CD4-positive, alpha-beta memory T cell (primary cell): ENCODE measurements at places on chromosomes 7 and 10.

DNA sequence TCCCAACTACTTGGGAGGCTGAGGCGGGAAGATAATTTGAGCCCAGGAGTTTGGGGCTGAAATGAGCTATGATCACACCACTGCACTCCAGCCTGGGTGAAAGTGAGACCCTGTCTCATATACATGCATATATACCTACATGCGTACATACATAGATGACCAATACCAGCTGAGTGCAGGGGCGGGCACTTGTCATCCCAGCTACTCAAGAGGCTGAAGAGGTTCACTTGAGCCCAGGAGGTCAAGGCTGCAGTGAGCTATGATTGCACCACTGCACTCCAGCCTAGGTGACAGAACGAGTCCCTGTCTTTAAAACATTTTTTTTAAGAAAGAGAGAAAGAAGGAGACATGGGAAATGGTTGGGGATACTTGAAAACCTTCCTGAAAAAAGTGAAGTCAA is 17.4 kb upstream of the PROSER2 start:
- H3K27me3 ChIP-seq = no peaks in the 10 kb centered on the region
- no peak overlapping the region for H3K4me3 ChIP-seq
- H3K36me3 ChIP-seq = no peaks in the 10 kb centered on the region
- no peak for DNase-seq

- H3K27ac ChIP-seq = no peak overlapping the region
- no peak for DNase-seq
- H3K4me1 ChIP-seq = no peaks in the 10 kb centered on the region
Observed at GRCh38 chr7:103574576-103574975, 128.6 kb upstream of the SLC26A5 start.

- no peak for DNase-seq
- no peak overlapping the region for H3K27ac ChIP-seq
- H3K4me3 ChIP-seq = no peak overlapping the region
- H3K36me3 ChIP-seq = no peaks in the 10 kb centered on the region
Observed at GRCh38 chr7:157650801-157651200, 314.0 kb downstream of the DNAJB6 start.

GRCh38 chr7:139725077-139725476 is 52.7 kb downstream of the HIPK2 start:
- H3K4me1 ChIP-seq = peaks cover 22% of the 10 kb centered on the region
- no peaks in the 10 kb centered on the region for H3K36me3 ChIP-seq
- DNase-seq = no peak
- no peak overlapping the region for H3K27ac ChIP-seq
- no peaks in the 10 kb centered on the region for H3K27me3 ChIP-seq

DNA sequence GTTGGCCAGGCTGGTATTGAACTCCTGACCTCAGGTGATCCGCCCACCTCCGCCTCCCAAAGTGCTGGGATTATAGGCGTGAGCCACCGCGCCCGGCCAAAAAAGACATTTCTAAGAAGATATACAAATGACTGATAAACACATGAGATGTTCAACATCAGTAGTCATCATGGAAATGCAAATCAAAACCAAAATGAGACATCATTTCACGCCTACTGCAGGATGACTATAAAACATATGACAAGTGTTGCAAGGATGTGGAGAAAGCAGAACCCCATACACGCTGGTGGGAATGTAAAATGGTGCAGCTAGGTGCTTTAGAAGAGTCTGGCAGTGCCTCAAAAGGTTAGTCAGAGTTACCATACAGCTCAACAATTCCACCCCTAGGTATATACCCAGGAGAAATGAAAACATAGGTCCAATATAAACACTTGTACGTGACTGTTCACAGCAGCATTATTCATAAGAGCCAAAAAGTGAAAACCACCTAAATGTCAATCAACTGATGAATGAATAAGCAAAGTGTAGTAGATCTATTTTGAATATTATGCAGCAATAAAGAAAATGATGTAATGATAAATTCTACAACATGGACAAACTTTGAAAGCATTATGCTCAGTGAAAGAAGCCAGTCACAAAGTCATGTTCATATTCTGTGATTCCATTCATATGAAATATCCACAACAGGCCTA is 24.5 kb downstream of the TMEM209 start:
- DNase-seq = no peak
- no peaks in the 10 kb centered on the region for H3K27me3 ChIP-seq
- H3K27ac ChIP-seq = no peak overlapping the region
- no peak overlapping the region for H3K4me3 ChIP-seq
- H3K4me1 ChIP-seq = no peaks in the 10 kb centered on the region

DNA sequence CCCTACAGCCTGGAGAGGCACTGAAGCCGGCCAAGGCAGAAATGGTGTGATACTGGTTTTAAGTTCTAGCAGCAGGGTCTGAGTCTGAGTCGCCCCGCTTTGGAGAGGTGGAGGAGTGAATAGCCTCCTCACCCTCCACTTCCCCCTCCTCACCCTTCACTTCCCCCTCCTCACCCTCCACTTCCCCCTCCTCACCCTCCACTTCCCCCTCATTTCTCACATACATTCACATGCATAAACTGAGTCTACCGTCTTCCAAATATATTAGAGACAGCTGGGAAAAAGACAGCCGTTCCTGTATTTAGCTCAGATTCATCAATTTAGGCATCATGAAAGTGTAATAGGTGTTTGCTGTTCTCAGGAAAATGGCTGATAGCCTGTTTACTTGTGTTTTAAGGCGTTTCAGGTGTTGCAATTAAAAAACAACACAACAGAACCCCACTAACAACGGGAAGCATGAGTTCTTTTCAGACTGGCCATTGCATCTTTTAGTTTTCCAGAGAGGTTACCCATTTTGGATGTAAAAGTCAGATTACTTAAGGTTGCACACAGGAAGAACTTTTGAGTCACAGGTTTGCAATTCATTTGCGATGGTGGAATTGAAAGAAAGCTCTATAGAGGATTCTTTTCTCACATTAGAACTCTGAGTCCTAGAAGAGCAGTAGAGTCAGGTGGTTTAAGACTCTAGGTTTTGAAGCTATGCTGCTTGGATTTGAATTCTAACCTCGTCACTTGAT is 861 bp downstream of the NRBF2 start:
- DNase-seq = no peak
- H3K4me1 ChIP-seq = peaks cover 46% of the 10 kb centered on the region
- H3K27ac ChIP-seq = peak overlapping the region; percentile 96
- H3K4me3 ChIP-seq = peak overlapping the region; percentile 88
- H3K27me3 ChIP-seq = no peaks in the 10 kb centered on the region

DNA sequence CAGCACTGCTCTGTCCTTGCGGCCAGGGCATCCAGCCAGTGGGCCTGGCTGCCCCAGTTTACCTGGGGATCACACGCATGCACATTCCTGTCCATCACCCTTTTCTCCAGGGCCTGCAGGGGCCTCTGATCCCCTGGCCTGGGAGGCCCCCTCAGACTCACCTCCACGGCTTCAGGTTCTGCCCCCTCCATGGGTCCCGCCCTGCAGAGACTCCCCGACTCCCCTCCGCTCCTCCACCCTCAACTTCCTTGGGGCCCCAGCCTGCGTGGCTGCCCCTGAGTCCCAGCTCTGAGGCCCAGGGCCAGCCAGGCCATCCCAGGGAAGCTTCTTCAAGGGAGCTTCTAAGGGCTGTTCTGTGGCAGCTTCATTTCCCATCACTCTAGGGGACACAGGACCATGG is 324.1 kb downstream of the TCERG1L start:
- no peaks in the 10 kb centered on the region for H3K27me3 ChIP-seq
- H3K36me3 ChIP-seq = no peaks in the 10 kb centered on the region
- H3K4me1 ChIP-seq = no peaks in the 10 kb centered on the region

DNA sequence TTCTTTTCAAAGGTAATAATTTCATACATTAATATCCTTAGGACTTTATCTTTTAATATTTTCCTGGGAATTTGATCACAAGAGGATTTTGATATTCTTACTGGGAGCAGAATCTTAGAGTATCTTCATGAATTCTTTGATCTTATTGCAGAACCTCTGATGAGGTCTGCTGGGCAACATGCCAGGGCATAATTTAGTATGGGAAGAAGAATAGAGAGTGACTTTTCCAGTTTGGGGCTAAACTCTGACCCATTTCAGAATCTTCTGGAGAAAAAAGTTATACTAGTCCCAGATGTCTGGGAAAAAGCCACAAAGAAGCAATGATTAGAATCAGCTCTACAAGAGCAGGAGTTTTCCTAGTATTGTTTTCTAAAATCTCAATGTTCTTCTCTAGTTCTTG is 28.0 kb upstream of the RSU1 start:
- no peaks in the 10 kb centered on the region for H3K27me3 ChIP-seq
- H3K4me3 ChIP-seq = no peak overlapping the region
- DNase-seq = no peak
- no peaks in the 10 kb centered on the region for H3K4me1 ChIP-seq
- H3K36me3 ChIP-seq = no peaks in the 10 kb centered on the region
- H3K27ac ChIP-seq = no peak overlapping the region

DNA sequence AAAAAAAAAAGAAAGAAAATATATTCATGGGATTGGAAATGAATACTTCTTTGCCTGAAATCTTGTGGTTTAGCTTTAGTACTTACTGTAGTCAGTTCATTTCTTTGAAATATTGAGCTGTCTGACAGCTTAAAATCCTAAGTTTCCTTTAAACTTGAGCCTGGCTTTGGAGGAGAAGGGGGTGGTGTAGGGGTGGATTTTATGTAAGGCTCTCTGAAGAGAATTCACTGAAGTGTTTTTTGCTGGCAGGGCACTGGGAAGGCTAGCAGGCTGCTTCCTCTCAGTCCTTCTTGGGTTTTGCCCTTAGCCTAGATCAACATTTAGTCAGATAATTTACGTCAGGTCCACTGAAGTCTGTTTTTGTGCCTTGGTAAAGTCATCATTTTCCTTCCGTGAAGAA is 516.5 kb downstream of the AUTS2 start:
- no peak overlapping the region for H3K4me3 ChIP-seq
- H3K27ac ChIP-seq = no peak overlapping the region
- H3K36me3 ChIP-seq = no peaks in the 10 kb centered on the region
- no peak for DNase-seq

DNA sequence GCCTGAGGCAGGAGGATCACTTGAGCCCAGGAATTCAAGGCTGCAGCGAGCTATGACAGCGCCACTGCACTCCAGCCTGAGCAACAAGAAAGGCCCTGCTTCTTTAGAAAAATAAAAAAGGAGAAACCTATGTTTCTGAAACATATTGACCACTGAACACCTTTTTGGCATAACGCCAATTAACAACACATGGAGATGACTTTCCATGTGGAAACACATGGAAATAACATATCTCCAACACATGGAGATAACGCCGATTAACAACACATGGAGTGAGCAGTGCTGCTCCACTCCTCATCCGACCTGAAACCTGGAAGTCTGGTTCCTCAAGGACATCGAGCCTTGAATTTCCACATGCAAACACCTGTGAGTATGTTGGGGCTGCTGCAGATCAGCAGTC is 126.9 kb downstream of the KCNMA1 start:
- no peak overlapping the region for H3K27ac ChIP-seq
- no peaks in the 10 kb centered on the region for H3K27me3 ChIP-seq
- DNase-seq = no peak
- no peaks in the 10 kb centered on the region for H3K4me1 ChIP-seq
- no peak overlapping the region for H3K4me3 ChIP-seq

- no peaks in the 10 kb centered on the region for H3K4me1 ChIP-seq
- H3K4me3 ChIP-seq = no peak overlapping the region
- H3K27ac ChIP-seq = no peak overlapping the region
- no peak for DNase-seq
- H3K36me3 ChIP-seq = no peaks in the 10 kb centered on the region
Observed at GRCh38 chr7:132100981-132101380, 475.3 kb downstream of the PLXNA4 start.

DNA sequence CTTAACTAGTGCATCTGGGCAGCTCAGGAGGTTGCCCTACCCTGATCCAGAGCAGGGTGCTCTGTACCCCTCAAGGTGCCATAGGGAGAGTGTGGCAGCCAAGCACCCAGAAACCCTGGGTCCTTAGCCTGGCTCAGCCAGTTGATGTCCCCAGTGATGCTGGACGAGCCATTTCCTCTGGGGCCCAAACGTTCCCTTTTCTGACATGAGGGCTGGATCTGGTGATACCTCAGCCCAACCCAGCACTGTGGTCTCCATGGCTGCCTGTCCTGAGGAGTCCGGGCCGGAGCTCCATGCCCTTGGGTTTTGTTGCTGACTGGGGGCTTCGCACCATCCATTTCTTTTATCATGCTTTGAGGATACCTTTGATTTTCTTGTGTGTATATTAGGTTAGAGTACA is 87.9 kb upstream of the IKZF1 start:
- H3K36me3 ChIP-seq = no peaks in the 10 kb centered on the region
- no peak overlapping the region for H3K27ac ChIP-seq
- H3K27me3 ChIP-seq = no peaks in the 10 kb centered on the region
- no peak overlapping the region for H3K4me3 ChIP-seq
- DNase-seq = no peak

DNA sequence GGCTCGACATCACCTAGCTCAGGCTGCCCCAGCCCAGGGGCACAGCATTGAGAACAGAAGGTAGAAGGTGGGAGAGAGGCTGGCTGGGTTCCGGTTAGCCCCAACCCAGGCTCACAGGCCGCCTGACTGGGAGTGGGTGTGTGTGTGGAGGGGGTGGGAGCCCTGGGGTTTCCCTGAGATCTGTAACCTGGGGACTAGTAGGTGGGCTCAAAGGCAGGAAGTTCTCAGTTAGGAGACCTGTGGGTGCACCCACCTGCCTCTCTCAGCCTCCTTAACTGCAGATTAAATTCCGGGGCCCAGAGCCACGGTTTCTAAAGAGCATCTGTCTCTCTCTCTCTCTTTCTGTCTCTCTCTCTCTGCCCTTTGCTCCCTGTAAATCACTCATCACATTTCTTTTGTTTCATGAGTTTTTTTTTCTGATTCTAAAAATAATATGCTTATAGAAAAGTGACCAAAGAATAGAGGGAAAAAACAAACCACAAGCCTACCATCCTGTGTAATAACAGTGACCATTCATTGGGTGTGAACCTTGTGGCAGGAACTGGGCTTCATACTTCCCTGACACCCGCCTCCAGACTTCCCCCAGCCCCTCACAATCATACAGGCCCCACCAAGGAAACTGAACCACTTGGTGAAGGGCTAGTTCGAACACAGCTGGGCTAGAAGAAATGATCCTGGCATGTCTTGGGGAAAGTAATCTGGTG is 83.4 kb upstream of the SMNDC1 start:
- H3K4me1 ChIP-seq = peaks cover 14% of the 10 kb centered on the region
- H3K4me3 ChIP-seq = no peak overlapping the region
- DNase-seq = peak; percentile 1
- H3K36me3 ChIP-seq = no peaks in the 10 kb centered on the region
- no peak overlapping the region for H3K27ac ChIP-seq

- peaks cover 6% of the 10 kb centered on the region for H3K4me1 ChIP-seq
- H3K4me3 ChIP-seq = no peak overlapping the region
- no peaks in the 10 kb centered on the region for H3K36me3 ChIP-seq
- no peak for DNase-seq
Observed at GRCh38 chr10:7119325-7120015, 291.4 kb downstream of the SFMBT2 start.

- H3K27me3 ChIP-seq = no peaks in the 10 kb centered on the region
- no peak for DNase-seq
- no peaks in the 10 kb centered on the region for H3K4me1 ChIP-seq
- no peak overlapping the region for H3K4me3 ChIP-seq
- H3K36me3 ChIP-seq = no peaks in the 10 kb centered on the region
- H3K27ac ChIP-seq = no peak overlapping the region
Observed at GRCh38 chr10:27558612-27559020, 54.5 kb downstream of the RAB18 start.
